Brain microvascular endothelial cell (primary cell): ENCODE measurements at places on chromosomes 11 and 22.

GRCh38 chr22:31958625-31959239 lies 14.4 kb downstream of the YWHAH start:
- no peak for DNase-seq

DNA sequence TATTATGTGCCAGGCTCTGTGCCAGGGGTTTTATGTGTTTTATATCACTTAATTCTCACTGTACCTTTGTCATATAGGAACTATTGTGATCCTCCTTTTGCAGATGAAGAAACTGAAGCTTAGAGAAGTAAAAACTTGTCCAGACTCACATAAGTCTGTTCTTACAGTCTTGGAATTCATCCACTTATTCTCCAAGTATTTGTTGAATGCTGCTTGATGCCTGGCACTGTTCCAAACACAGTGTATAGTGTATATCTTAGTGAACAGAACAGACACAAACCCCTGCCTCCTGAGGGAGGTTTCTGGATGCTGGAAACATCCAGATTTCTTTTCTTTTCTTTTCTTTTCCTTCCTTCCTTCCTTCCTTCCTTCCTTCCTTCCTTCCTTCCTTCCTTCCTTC lies 29.0 kb upstream of the FGF3 start:
- DNase-seq, result peak; percentile 66

- DNase-seq, result no peak
Measured at GRCh38 chr11:57428643-57429042, 1.7 kb upstream of the SLC43A3 start.

GRCh38 chr22:39489094-39490068 lies 12.7 kb upstream of the MIEF1 start:
- DNase-seq, result no peak
